Right renal cortex interstitium (tissue), 3 donors: ENCODE measurements at places on chromosomes 1 and 21.

DNA sequence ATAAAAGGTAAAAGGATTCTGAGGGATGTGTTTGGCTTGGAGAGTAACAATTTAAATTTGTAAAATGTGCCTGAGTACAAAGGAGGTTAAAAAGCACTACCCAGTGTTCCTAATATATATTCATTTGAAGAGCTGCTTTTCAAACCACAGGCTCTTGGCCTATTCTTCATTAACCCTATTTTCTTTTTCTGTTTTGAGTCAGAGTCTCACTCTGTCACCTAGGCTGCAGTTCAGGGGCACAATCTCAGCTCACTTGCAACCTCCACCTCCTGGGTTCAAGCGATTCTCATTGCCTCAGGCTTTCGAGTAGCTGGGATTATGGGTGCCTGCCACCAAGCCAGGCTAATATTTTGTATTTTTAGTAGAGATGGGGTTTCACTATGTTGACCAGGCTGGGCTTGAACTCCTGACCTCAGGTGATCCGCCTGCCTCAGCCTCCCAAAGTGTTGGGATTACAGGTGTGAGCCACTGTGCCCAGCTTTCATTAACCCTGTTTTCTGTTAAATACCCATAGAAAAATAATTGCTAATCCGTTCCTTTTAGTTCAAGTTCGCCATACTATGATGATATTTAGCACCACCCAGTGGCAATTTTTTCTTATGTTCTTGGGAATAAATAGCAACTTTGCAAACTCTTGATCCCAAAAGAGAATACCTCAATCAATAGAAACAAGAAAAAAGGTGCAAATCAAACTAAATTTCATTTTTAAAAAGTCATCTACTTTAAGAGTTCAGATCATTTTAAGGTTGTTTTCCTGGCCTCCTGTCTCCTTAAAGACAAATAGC lies 30.5 kb downstream of the ZBTB8OS start:
- DNase-seq = no peak

GRCh38 chr1:22654692-22655091 lies 1.7 kb downstream of the C1QB start:
- DNase-seq = no peak

DNA sequence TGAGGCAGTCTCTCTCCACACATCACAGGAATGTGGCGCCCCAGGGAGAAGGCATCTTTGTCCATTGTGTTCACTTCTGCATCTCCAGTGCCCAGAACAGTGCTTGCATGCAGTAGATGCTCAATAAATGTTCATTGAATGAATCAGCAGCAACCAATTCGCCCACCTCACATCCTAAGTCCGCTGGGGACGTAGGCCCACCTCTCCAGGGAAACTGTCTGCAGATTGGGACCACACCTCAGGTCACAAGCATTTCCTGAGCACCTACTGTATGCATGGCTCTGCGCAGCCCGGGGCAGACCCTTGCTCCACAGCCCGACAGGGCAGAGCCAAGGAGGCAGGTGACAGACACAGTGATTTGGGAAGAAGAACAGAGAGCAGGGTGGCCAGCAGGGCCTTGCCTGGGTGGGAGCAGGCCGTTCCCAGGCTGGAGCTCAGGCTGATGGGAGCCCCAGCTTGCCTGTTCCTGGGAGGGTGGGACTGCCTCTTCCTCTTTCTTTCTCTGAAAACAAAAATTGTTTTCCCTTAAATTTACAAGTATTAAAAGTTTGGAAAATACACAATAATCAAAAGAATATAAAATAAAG lies 25.8 kb upstream of the RUNX3 start:
- DNase-seq = no peak

GRCh38 chr21:37155186-37155585 lies 82.1 kb downstream of the TTC3 start:
- DNase-seq = no peak

DNA sequence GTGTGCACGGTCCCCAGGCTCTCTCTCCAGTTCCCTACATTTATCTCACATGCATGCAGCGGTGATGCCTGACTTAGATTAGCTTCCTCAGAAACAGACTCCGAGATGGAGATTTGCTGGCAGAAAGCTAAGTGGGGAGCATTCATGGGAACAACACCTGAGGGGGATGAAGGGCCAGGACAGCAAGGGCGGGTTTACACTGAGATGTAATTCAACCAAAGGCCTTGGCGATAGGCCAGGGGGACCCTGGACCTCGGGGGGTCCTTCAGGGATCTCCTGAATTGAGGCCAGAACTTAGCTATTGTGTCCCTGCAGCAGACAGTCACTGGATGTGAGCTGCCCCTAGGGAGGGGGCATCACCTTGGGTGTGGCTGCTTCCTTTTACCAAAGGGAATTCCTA lies 246.1 kb upstream of the CSF3R start:
- DNase-seq = no peak

GRCh38 chr1:106536741-106537140 lies 519.7 kb upstream of the PRMT6 start:
- no peak for DNase-seq

- DNase-seq = no peak
Observed at GRCh38 chr1:20949871-20950590, 162.9 kb upstream of the HP1BP3 start.

DNA sequence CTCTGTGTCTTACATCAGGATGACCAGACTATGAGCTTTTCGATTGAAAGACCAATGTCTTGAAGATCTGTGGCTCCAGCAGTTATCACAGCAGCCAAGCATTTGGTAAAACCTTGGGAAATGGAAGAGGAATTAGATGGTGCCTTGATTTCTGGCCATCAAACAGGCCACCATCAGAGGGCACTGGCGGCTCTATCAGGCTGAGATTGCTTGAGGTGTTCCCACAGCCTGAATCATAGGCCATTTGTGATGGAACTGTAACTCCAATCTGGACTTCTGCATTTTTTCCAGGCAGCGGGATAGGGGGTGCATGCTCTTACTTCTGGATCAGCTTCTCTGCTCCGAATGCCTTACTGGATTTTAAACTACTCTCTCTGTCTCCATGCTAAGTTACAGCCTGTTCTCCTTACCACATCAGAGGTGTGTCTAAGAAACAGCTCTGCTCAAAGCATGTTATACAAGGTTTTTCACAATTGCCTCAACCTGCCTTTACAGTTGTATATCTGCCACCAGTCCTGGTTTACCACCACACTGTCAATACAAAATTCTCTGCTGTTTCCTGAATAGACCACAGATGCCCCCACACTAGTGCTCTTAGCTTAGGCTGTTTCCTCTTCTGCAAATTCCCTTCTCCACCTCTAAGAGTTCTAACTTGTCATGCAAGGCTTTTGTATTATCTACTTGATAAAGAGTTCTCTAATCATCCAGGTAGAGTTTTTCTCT lies 180.9 kb downstream of the PTGER3 start:
- DNase-seq = no peak

DNA sequence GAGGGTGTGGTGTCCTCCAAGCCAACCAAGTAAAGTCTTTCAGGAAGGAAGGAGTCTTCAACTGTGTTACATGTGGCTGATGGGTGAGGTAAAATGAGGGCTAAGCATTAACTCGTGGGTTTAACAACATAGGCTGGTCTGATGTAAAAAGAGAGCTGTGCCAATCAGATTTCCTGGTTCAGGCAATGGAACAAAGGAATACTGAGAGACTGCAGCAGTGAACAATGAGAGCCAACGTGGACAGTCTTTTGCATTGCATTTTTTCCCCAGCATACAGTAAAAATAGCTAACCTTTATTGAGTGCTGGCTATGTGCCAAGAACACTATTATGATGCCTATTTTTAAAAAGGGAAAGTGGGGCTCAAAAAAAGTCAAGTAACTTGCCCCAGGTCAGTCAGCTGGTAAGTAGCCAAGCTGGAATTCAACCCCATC lies 31.1 kb downstream of the DLGAP3 start:
- no peak for DNase-seq

GRCh38 chr1:1302951-1303509 lies 4.7 kb downstream of the ACAP3 start:
- DNase-seq = no peak

DNA sequence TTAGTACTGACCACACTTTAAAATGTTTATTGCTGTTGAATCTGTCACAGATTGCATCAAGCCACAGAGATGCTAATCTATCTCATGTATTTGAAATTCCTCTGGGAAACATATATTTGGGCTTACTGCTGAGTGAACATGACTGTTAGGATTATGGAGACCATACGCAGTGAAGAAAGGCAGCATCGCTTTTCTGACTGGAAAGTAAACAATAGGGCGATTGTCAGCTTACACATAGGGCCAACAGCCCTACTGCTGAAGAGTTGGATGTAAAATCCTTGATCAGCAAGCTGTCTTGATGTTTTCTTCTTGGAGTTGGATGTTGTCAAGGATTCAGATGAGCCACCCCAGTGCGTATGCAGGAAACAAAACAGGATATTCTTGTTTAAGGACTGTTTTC lies 368.7 kb upstream of the ADGRL2 start:
- DNase-seq = no peak

DNA sequence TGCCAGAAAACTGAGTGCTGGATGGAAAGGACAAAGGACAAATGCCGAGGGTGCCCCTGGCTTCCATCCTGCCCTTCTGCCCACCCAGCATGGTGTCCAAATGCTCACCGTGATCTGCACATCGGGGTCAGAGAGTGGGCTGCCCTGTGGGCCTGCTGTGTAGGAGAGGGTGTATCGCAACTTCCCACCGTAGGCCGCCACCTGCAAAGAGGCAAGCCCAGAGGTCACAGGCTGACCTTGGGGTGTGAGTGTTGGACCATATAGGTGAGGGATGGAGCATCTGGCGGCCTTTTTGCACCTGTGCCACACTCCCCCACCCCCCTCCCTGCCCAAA lies 53.5 kb downstream of the LDLRAD2 start:
- no peak for DNase-seq
